ENCODE measurements at places on chromosomes 4 and X. TPM values are rescaled to one million over a fixed set of nuclear protein-coding genes. Genes with fewer than 3 reads are reported as not detected.
A peak's percentile ranks its signal among the peaks of the same experiment; 100 is the strongest.

DNA sequence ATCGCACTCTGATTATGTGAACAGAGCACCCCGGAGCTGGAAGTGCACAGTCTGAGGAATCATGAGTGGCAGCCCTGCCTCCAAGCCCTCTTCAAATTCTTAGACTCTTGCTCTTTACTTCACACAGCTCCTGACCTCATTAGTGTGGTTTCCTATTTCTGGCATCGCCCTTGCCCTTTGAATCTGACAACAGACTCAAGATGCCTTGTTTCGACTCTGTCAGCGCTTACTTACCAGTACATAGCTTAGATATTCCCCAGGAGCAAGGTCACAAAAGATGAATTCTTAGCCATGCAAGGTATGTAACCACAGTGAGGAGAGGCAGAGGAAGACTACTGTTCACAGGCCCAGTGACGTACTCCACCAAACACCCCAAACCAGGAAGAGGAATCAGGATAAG, 167.2 kb downstream of the KDR start:
- no peak for DNase-seq

- no peak for DNase-seq
Observed at GRCh38 chr4:155564880-155565279, 101.8 kb upstream of the GUCY1A1 start.

DNA sequence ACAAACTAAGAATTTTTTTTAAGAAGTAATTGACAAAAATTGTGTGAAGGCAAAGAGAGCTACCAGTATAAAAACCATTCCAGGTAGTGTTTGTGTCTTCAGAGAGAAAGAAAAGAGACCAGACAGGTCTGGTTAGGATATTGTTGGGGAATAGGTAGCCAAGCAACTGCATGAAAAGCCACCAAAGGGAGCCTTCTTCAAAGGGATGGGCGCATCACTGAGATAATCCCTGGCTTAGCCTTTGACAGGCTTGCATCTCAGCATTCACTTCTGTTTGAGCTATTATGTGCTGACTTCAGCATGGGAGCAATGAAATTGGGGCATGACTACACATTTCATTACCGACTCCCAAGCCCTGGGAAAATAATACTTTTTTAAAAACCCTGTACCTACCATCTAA, 496.6 kb downstream of the IL1RAPL1 start:
- DNase-seq, result no peak

The MTNR1A gene
- 2.0 TPM for polyA plus RNA-seq

- DNase-seq, result no peak
Observed at GRCh38 chr4:24408640-24409039, 175.7 kb downstream of the DHX15 start.

DNA sequence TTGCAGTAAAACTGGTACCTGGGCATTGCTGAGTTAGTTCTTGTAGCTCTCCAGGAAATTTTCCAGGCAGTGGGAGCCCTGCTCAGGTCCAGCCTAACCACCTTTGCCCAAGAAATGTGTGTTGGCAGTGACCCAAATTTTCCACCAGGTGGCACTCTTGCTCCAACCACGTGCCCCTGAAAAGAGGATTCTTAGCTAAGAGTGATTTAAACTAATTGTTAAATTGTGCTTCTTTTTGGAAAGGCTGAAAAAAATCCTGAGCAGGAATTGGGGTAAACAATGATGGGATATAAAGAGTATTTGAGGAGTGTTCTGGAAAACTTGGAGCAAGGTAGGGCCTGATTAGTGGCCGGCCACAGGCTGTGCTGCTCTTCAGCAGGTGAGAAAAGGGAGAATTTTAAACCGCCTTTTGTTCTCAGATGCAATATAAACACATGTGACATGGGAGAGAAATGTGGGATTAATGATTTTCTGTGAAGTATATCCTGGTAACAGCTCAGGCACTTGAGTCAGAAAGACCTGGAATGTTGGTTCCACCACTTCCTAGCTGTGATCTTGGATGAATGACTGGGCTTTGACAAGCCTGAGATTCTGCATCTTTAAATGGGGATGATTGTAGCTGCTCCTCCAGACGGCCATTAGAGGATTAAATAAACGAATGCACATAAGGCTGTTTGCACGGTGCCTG, 219.6 kb downstream of the PTTG2 start:
- peak; percentile 81 for DNase-seq

- DNase-seq, result no peak
Observed at GRCh38 chrX:129737916-129738315, 863 bp upstream of the XPNPEP2 start.

GRCh38 chr4:75714704-75715103, 9.7 kb upstream of the USO1 start:
- no peak for DNase-seq

The IL9R gene
- not detected for polyA plus RNA-seq

- no peak for DNase-seq
Observed at GRCh38 chr4:182826391-182826790, 90.8 kb downstream of the DCTD start.

DNA sequence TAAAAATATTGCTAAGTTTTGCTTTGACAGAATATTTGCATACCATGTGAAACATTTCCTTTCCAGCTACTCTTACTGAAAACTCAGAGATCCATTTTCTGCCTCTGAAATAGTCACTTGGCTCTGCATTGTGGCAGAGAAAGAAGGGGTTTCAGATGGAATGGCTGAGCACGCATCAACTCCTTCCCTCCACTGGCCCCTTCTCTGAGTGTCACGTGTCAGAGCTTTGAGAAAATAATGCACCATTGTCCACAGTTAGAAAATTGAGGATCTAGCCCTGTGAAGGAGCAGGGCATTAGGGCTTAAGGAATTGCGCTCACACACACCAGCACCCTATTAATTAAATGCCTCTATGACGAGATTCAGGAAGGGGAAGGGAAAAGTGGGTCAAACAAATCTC, 78.8 kb upstream of the FAT4 start:
- no peak for DNase-seq

The MRPS18C gene
- polyA plus RNA-seq, result 79.9 TPM

The SLC26A1 gene
- 15.6 TPM for polyA plus RNA-seq

- no peak for DNase-seq
Observed at GRCh38 chr4:35175894-35176293, 1068.4 kb downstream of the ARAP2 start.

GRCh38 chr4:153113061-153113837, 91.0 kb upstream of the TRIM2 start:
- no peak for DNase-seq

DNA sequence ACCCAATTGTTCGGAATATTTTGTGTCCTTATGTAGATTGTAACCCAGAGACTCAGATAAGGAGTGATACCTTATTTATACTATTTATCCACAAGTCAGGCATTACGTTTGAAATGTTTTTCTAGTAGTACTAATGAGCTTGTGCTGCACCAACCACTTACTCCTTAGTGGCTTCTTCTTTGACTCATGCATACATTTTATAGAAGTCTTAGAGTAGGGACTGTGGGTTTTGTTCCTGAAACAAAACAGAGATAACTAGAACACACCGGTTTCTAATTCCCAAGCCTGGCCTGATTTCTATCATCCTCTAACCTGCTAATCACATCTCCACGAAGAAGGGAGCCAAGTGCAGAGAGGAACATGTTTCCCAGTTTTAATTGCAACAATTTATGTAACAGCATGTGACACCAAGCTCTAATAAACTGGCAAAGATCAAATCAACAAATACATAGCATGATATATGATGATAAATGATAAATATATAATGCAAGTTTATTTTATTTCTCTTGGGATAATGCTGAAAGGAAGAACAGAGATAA, 32.3 kb downstream of the MGARP start:
- no peak for DNase-seq

GRCh38 chrX:130413415-130413814, 11.6 kb downstream of the RBMX2 start:
- no peak for DNase-seq

The CACNA1F gene
- polyA plus RNA-seq, result 0.16 TPM

- no peak for DNase-seq
Observed at GRCh38 chrX:129984111-129984958, 1.9 kb downstream of the BCORL1 start.

DNA sequence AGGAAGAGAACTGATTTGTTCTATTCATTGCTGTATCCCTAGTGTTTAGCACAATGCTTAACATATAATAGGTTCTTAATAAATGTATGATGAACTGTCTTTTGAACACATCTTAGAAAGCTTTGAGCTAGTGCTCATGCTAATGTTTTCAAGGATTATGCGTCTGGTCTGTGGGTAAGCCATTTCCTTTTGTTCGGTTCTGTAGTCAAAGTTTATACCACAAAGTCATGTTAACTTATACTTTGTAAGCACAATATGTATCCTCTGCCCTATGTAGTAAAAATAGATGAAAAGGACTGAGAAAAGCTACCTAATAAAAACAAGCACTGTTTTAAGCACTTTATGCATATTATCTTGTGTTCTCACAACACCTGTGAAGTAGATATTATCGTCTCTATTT, 301.9 kb downstream of the GLUD2 start:
- DNase-seq, result no peak

DNA sequence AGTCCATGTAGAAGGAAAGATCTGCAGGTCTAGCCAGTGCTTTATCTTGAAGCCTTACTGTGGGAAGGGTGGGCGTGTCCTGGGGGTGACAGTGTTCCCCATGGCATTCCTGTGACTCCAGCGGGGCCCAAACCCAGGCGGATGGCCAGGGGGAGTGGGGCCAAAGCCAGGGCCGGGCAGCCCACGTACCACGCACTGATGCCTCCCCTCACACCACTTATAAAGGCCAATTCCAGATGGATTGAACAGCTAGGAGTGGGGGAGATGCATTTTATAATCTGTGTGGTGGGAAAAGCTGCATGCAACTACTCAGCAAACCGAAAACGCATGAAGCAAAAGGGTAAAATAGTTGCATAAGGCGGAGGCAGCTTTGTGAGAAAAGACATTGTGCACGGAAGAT, 36.4 kb downstream of the NELFA start:
- DNase-seq, result no peak

GRCh38 chr4:142840516-142841123, 5.5 kb downstream of the INPP4B start:
- DNase-seq, result no peak

The CNGA1 gene
- polyA plus RNA-seq, result 3.2 TPM

DNA sequence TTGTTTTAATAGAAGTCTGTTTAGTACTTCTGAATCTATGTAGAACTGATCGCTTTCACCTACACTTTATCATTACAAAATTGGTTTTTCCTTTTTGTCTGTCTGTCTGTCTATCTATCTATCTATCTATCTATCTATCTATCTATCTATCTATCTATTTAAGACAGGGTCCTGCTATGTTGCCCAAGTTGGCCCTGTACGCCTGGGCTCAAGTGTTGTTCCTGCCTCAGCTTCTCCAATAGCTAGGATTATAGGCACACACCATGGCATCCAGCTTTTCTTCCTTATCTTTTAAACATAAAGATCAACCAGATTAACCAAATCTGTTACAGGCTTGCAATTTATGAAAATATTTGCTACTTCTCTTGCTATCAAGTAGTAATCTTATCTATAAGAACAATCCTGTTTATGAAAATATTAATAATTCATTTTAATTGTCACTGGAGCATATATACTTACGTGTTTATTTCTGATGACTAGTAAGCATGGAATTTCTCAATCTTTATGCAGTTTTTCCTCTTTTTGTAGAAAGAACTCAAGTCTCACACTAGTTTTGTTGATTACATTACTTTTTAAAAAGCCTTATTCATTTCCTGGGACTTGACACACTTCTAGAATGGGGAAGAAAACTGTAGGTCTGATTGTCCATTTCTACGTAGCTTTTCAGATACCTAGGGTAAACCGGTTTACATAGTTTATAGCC, 24.5 kb downstream of the KIAA0232 start:
- DNase-seq, result no peak

DNA sequence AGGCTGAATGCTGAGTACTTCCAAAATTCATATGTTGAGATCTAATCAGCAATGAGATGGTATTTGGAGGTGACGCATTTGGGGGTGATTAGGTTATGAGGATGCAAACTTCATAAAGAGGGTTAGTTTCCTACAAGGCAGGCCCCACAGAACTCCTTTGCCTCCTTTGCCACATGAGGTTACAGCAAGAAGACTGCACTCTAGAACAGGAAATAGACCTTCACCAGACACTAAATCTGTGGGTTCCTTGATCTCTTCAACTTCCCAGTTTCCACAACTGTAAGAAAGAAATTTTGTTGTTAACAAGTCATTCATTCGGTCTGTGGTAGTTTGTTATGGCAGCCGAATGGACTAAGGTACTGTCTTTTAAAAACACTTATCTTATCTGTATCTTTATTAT, 681.9 kb upstream of the HS3ST1 start:
- DNase-seq, result no peak

- no peak for DNase-seq
Observed at GRCh38 chr4:45350438-45350837, 624.1 kb upstream of the GNPDA2 start.

DNA sequence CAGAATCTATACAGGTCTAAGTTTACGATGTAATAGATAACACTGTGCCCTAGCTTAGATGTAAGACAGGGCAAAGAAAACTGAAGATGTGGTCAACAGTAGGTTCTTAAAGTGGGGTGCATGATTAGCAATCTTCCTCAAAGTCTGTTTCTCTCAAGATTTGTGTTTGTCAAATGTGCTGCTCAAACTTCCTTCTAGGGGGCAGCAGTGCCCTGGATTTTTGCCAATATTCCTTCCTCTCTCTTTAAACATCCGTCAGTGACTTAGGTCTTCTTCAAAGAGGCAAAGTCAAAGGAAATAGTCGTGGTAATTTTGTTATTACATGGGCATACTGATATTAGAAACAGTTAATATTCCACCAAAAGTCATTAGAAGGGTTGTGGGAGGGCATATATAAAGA, 4.2 kb upstream of the PDHA2 start:
- DNase-seq, result no peak

GRCh38 chr4:39763714-39764572, 66.0 kb downstream of the UBE2K start:
- no peak for DNase-seq

- DNase-seq, result no peak
Observed at GRCh38 chrX:124240422-124240821, 92.0 kb upstream of the TEX13D start.

DNA sequence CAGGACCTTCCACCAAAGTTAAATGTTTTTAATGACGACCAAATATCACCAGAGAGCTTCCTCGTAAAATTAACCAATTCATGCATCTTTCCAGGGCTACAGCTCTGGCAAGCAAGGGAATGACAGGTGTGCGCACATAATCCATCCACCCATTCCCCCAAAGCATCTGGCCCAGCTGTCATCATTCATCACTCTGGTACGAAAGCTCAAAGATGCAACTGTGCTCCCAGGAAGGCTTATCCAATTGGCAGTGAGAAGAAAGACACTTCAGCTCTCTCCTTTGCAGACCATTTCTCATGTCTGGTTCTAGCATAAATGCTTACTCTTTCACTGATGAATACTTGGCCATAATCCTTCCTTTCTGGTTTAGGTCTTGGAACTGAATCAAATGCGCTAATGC, 139.2 kb downstream of the NSUN7 start:
- DNase-seq, result no peak

The CLDN34 gene
- not detected for polyA plus RNA-seq
